ENCODE measurements at places on chromosomes 3 and 15.

DNA sequence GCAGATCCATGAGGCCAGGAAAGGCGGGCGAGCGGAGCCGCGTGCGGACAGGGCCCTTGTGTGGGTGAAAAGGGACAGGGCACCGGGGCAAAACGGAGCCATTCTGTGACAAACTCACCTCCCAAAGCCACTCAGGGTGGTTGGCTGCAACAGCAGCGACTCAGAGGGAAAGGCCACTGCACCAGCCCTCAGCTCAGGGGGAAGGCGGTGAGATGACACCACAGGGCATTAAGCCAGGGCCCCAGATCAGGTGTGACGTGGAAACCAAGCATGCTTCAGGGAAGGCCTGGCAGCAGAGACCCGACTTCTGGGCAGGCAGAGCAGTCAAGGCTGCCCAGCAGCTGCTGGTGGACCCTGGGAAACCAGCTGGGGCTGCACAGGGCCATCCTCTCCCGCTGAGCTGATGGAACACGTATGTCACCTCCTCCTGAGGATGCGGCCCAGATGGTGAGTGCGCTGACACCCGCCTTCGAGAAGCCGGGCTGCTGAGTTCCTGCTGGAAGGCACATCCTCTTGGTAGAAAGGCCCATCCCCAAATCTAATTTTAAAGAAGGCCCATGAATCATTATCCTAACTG lies 82.3 kb downstream of the CHSY1 start:
- no peak for DNase-seq

DNA sequence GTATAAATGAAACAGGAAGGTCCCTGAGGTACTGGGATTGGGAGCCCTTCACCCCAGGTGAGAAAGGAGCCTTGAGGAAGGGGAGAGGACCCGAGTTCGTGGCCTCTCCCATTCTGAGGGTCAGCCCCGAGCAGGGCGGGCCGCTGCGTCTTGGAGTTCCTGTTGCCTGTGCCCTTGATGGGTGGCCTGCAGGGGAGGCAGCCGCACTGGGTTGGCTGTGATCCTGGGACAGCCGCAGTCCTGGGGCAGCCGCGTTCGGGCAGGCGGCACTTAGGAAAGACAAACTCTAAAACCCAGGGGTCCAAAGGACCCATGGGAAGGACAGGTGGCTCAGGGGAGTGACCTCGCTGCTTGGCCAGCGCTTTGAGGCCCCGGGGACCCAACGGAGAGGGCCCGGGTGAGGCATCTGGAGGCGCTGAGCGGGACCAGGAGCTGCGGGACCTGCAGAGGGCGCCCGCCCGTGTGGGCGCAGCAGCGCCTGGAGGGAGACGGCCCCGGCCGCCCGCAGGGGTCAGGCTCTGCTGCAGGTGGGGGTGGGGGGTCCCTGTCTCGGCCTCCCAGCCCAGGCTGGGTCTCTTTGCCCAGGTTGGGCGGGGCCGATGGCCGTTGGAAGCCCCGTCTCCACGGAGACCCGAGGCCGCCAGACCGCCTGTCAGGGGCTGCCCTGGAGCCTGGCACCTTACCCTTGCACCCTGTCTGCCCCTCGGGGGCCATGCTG lies 65.1 kb downstream of the HMCES start:
- DNase-seq, result peak; percentile 4

- DNase-seq, result no peak
Measured at GRCh38 chr3:157938154-157938779, 168.0 kb downstream of the SHOX2 start.

DNA sequence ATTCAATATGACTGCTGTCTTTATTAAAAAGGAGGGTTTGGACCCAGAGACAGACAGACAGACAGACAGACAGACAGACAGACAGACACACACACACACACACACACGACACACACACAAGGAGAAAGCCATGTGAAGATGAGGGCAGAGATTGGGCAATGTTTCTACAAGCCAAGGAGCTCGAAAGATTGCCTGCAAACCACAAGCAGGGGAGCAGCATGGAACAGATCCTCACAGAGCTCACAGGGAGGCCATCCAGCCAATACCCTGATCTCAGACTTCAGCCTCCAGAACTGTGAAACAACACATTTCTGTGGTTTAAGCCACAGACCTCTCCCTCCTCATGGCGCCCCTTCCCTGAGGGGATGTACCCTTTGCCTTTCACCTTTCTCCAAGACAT lies 35.8 kb upstream of the ABHD2 start:
- no peak for DNase-seq

All from activated CD4-positive, alpha-beta T cell treated with anti-CD3 and anti-CD28 coated beads, Interleukin-2, amount 50 U/mL, for 4 hours (primary cell).